ENCODE measurements at places on chromosomes 11 and 22.

GRCh38 chr11:120023120-120023519 lies 114.8 kb downstream of the TRIM29 start:
- peak; percentile 8 for DNase-seq

- peak; percentile 37 for DNase-seq
Measured at GRCh38 chr22:38657045-38657909, 839 bp downstream of the CBY1 start.

DNA sequence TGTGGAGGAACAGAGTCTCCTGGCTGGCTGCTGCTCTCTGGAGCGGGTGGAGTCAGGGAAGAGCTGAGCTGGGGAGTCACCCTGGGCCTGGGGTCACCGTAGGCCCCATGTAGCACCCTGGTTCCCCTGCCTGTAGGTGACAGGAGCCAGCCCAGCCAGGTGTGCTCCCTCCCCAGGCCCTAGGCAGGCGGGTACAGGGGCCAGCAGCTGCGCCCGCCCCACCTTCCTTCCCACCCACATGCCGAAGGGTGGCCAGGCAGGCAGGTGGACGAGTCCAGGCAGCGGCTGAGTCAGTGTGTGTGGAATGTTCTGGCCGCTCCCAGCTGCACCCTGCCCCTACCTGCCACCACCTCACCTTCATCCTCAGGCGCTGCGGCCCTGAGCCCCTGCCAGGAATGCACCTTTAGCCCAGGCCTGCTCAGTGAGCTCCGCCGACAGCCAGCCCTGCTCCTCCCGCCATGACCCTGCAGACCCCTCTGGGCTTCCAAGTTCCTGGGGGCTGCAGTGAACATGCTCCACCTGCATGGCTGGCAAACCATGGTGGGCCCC lies 654 bp upstream of the SYT8 start:
- DNase-seq: peak; percentile 73

DNA sequence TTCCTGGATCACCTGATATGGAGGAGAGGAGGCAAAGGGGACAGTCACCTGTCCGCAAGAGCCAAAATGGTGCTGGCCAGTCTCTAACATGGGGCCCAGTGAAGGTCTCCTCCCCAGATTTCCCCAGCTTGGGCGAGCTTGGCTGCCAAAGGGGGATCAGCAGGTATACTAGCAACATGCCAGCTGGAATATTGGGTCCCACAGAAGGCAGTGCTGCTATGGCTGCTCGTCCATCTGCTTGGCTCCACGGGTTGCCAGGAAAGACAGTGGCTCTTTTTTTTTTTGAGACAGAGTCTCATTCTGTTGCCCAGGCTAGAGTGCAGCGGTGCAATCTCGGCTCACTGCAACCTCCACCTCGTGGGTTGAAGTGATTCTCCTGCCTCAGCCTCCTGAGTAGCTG lies 12.7 kb upstream of the KAT5 start:
- DNase-seq: no peak

DNA sequence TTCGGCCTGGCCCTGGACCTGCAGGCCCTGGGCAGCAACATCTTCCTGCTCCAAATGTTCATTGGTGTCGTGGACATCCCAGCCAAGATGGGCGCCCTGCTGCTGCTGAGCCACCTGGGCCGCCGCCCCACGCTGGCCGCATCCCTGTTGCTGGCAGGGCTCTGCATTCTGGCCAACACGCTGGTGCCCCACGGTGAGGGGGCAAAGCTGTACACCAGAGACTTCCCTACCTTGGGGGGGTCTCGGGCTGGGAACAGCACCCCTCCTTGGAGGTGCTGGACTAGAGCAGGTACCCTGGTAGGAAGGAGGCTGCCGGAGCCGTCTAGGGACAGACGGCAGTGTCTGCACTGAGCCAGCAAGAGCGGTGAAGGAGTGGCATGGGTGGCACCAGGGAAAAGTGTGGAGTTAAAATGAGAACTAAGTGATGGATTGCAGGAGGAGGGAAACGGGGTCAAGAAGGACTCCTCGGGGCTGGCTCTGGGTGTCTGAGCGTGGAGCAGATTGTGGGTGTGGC lies 8.7 kb downstream of the SLC22A12 start:
- DNase-seq: peak; percentile 63

DNA sequence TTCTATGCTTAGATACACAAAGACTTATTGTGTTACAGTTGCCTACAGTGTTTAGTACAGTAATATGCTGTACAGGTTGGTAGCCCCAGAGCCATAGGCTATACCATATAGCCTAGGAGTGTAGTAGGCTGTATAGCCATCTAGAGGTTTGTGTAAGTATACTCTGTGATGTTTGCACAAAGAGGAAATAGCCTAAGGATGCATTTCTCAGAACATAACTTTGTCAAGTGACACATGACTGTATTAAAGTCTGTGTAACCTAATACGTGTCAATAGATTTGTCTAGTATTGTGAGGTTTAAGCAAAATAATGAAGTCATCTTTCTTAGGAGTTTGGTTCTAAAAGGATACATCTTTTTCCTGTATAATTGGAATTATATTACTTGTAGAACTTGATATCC lies 5.5 kb downstream of the ZC3H12C start:
- no peak for DNase-seq

DNA sequence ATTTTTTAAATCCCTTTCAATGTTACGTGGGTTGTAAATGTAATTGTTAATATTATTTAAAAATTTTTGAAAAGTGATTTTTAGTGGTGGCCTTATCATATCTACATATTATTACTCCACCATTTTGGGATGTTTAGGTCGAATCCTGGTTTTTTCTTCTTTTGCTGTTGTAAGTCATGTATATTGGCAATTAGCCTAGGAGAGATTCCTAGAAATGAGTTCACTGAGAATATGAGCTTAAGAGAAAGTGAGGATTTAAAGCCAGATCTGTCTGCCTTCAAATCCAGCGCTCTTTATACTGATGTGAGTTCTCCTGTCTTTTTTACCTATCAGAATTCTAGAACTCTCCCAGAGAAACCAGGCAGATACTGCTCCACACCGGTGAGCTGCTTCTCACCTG lies 56.1 kb downstream of the PTPRJ start:
- DNase-seq: no peak

- peak; percentile 62 for DNase-seq
Measured at GRCh38 chr22:28783786-28784671, 11.5 kb downstream of the CCDC117 start.

DNA sequence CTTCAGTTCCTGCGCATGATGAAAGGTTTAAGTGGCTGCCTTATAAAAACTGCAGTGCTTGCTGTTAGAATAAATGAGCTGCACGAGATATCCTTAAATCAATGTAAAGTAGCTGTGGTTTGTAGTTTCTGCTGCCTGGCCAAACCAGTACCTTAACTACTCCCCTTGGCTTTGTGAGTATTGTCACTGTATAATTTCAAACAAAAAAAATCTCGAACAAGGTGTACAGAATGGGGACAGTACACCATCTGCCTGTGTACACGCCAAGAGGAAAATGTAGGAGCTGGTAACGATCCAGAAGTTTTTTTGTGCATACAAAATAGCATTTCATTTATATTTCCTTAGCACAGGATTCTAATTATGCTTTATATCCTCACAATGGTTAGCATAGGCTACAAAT lies 20.6 kb upstream of the NDUFC2 start:
- no peak for DNase-seq

GRCh38 chr11:107957109-107957588 lies 28.9 kb downstream of the RAB39A start:
- DNase-seq: no peak

GRCh38 chr22:24601217-24602104 lies 1.5 kb upstream of the GGT1 start:
- DNase-seq: no peak

- DNase-seq: no peak
Measured at GRCh38 chr11:19959210-19959609, 201.1 kb downstream of the DBX1 start.

DNA sequence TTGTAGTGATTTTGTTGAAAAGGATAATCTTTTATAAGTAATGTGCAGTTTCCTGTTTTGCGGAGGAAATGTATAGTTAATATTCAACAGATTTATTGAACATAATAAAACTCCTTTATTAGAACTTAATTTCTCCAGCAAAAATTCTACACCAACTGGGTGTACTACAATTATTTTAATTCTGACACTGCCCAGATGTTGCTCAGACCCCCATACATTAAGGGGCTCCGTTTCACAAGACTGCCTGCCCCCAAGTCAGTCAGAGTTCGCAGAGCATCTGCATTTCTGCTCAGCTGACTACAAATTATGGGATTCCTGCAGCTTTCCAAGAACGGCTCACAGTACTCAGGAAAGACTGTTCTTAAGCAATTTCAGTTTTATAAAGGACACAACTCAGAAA lies 6.2 kb downstream of the CEP57 start:
- peak; percentile 37 for DNase-seq

GRCh38 chr11:61887839-61888494 lies 3.4 kb downstream of the FADS3 start:
- no peak for DNase-seq

- peak; percentile 27 for DNase-seq
Measured at GRCh38 chr11:118820412-118821357, 29.7 kb upstream of the DDX6 start.

GRCh38 chr22:33393432-33393831 lies 335.3 kb upstream of the SYN3 start:
- DNase-seq: no peak

DNA sequence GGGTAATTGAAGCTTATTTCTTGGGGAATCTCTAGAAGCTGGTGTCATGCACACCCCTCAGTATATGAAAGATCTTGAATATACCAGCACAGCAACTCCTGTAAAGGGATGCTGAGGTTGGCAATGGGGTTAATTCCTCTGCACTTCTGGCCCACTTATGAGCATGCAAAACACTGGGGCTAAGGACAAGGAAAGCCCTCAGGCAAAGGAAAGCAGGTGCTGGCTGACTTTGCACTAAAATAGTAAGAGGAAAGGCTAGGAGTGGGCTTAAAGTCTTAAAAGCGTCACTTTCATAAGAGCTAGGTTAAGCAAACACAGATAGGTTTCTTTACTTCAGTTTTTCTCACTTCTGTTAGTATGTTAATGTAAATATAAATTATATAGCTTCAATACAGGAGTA lies 572.6 kb upstream of the LUZP2 start:
- DNase-seq: peak; percentile 20

GRCh38 chr11:74592063-74592440 lies 330 bp upstream of the POLD3 start:
- DNase-seq: no peak

GRCh38 chr11:61976813-61977475 lies 9.5 kb upstream of the FTH1 start:
- DNase-seq: no peak

- peak; percentile 24 for DNase-seq
Measured at GRCh38 chr11:128686021-128686741, 7.7 kb upstream of the FLI1 start.

- peak; percentile 68 for DNase-seq
Measured at GRCh38 chr22:19966908-19967750, 25.5 kb upstream of the TXNRD2 start.

DNA sequence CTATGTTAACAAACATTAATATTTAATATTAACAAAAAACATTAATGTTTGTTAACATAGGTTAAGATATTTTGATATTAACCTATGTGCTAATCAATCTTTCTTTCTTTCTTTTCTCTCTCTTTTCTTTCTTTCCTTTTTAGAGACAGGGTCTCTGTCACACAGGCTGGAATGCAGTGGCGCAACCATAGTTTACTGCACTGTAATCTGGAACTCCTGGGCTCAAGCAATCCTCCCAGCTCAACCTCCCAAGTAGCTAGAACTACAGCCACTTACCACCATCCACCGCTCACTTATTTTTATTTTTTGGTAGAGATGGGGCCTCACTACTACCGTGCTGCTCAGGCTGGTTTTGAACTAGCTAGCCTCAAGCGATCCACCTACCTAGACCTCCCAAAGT lies 13.2 kb downstream of the SIK3 start:
- no peak for DNase-seq

Data from kidney (tissue), 22 donors.